Activated naive CD8-positive, alpha-beta T cell treated with anti-CD3 and anti-CD28 coated beads, Interleukin-2, amount 10 ng/mL, durations not matched to agents 7 days and 5 days (primary cell): ENCODE measurements at places on chromosomes 11 and 22. TPM values are rescaled to one million over a fixed set of nuclear protein-coding genes. Genes with fewer than 3 reads are reported as not detected.

Gene DCHS1
- 2.5 TPM for total RNA-seq

Gene HTR3B
- not detected for total RNA-seq

Gene CNIH2
- total RNA-seq: 2.1 TPM

Gene RTN4R
- total RNA-seq: 5.7 TPM

Gene MIOX
- not detected for total RNA-seq

Gene GAS2L1
- 8.1 TPM for total RNA-seq

Gene GUCY1A2
- total RNA-seq: not detected

Gene CCDC89
- total RNA-seq: 0.43 TPM

Gene H19
- total RNA-seq: not detected

Gene SLC17A6
- not detected for total RNA-seq

Gene KRTAP5-9
- not detected for total RNA-seq

Gene ANGPTL5
- total RNA-seq: not detected

Gene PNPLA3
- total RNA-seq: 0.45 TPM

Gene GDPD4
- not detected for total RNA-seq

Gene PPP1CA
- 290 TPM for total RNA-seq

Gene OR5AK2
- total RNA-seq: not detected

Gene GANAB
- total RNA-seq: 300 TPM

Gene BIK
- total RNA-seq: 0.64 TPM

Gene LDHAL6A
- not detected for total RNA-seq

Gene POU2AF2
- not detected for total RNA-seq

Gene ARHGAP20
- total RNA-seq: 0.11 TPM

Gene CHRM4
- 0.40 TPM for total RNA-seq

Gene DEFB131B
- not detected for total RNA-seq

DNA sequence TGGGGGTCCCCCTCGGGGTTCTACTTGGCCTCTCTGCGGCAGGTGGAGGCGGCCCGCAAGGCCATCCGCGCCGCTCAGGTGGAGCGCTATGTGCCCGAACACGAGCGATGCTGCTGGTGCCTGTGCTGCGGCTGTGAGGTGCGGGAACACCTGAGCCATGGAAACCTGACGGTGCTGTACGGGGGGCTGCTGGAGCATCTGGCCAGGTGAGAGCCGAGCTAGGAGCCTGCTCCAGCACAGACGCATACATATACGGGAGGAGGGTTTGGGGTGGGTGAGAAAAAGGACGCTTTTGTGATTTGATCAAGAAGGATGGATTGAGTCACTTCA is 415 bp downstream of the CENATAC start:
- DNase-seq: no peak

GRCh38 chr11:36628765-36629244 is 30.8 kb upstream of the RAG2 start:
- DNase-seq: no peak

GRCh38 chr11:30786256-30787110 is 200.3 kb upstream of the MPPED2 start:
- no peak for DNase-seq

- DNase-seq: no peak
Observed at GRCh38 chr11:68946416-68947090, 34.2 kb downstream of the MRGPRD start.

- DNase-seq: no peak
Observed at GRCh38 chr11:108654994-108655631, 9.8 kb upstream of the DDX10 start.

DNA sequence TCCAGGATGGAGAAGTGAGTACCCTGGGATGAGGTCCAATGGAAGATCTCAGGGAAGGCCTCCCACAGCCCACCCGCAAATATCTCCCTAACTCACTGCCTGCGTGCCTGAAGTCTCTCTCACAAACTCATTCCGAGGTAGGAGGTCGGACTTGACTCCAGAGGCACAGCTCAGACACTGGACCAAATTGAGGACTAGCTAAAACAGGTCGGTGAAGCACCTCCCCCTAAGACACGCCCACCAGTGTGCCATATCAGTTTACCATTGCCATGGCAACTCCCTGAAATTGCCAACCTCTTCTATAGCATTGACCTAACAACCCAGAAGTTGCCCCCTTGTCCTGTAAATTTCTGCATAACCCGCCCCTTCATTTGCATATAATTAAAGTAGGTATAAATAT is 17.5 kb downstream of the RPL3 start:
- no peak for DNase-seq

GRCh38 chr11:87894961-87895360 is 280.3 kb downstream of the RAB38 start:
- no peak for DNase-seq

- DNase-seq: no peak
Observed at GRCh38 chr11:71490044-71490730, 36.9 kb upstream of the KRTAP5-7 start.

- DNase-seq: no peak
Observed at GRCh38 chr22:35347462-35347861, 33.4 kb upstream of the HMOX1 start.

GRCh38 chr11:6735306-6735705 is 36.5 kb downstream of the OR2AG2 start:
- no peak for DNase-seq

DNA sequence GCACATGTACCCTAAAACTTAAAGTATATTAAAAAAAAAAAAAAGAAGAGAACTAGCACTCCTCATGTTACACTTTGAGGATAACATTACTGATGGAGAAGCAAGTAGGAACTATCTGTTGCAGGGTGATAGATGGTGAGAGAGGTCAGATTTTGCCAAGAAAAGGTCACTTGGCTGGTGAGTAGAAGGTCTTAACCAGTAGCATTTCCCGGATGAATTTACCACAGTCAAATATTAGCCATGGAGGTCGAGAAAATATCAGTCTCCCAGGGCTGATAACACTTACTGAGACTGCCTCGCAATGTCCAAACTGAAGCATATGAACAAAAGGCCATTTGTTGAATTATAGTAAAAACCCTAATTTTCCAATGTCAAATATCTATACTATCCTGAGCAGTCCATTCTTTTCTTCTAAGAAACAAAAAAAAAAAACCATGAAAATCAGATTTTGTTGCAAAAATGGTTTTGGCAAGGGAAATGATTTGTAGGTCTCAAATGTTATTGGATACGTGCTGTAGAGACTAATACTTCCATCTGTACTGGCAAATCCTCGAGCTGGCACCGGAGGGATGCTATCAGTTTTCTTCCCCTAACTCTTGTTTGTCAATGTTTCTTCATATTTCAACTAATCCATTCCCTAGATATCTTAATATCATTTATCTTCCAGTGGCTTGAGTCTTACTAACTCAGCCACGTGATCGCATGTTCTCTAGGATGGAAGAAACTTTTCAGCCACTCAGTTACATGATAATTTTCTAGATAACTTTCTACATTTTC is 14.5 kb upstream of the BBOX1 start:
- DNase-seq: no peak

DNA sequence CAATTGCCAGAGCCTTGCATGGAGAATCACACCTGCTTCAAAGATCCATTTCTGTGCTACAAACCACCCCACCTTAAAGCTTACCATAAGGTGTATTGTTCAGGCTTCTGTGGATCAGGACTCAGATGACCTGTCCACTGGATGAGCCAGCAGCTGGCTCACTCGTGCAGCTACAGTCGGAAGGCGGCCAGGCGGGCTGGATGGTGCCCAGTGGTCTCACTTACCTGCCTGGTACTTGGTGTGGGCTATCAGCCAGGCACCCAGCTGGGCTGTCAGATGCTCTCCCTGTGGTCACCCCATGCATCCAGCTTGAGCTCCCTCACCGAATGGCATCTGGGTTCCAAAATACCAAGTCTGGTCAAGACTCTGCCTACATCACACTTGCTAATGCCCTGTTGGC is 10.9 kb upstream of the APOBEC3B start:
- DNase-seq: no peak

GRCh38 chr11:71071736-71072509 is 180.5 kb downstream of the SHANK2 start:
- no peak for DNase-seq

DNA sequence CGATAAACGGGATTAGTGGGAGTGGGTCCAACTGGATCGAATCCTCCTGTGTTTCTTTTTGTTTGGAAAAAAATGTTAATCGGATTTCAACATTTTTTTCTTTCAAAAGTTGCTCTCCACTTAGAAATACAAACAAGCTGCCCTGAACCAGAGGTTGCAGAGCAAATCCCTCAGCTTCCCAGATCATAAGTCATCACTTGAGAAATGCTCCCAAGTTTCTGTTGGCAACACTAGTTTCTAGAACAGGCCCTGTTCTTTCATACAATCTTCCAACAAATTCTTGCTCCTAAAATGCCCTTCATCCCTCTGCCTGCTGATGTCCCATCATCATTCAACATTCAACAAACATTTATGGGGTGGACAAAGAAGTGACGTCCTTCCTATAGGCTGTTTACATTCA is 1.3 kb upstream of the MLC1 start:
- DNase-seq: no peak

DNA sequence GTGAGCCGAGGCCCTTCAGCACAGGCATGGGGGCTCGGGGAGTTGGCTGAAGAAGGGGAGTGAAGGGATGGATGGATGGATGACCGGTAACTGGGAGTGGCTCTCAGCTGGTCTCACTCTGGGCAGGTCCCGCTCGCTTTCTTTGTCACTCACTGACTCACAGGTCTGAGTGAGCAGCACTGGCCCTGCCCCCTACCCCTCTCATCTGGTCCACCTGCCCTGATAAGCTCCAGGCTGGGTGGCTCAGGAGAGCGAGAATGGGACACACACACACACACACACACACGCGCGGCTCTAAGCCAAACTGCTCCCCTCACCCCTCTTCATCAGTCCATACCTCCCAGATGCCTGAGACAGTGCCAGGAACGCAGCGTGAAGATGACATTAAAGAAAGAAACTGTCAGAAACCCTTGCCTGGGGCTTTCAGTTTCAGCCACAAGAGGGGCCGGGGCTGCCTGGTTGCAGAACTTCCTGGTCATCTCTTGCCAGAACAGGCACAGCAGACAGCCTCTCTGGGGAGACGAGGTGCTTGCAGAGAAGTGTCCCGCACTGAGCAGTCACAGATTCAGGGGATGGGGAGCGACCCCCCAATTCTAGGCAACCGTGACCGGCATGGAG is 16.5 kb upstream of the SHISAL1 start:
- peak; percentile 54 for DNase-seq

DNA sequence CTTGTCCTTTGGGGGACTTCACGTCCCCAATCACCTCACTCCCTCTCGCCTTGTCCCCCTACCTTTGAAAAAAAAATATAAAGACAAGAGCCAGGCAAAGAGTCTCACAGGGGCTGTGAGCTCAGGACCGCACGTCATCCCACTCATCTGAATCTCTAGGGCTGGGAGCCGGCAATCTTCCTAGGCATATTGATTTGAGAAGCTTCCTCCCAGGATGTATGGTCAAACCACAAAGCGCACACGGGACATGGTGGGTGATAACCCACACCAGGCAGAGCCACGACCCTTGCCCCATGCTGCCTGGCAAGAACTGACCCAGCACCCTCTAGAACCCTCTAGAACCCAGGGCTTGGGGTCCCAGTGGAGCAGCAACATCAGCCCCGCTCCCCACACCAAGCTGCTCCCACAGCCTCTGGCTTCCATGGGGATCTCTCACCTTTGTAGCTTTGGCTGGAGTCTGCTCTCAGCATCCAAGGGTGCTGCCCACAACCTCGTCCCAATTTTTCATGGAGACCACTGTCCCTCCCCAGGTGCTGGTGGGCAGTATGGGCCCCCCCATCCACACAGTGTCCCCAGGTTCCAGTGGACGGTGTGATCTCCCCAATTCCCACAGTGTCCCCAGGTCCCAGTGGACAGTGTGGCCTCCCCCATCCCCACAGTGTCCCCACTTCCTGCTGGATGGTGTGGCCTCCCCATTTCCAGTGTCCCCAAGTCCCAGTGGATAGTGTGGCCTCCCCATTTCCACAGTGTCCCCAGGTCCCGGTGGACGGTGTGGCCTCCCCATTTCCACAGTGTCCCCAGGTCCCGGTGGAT is 85.2 kb upstream of the FGF3 start:
- no peak for DNase-seq

- no peak for DNase-seq
Observed at GRCh38 chr11:22558664-22559063, 67.0 kb downstream of the FANCF start.

GRCh38 chr11:116339306-116340098 is 433.3 kb downstream of the BUD13 start:
- DNase-seq: no peak

- DNase-seq: no peak
Observed at GRCh38 chr11:108596701-108597100, 3.1 kb upstream of the EXPH5 start.

- no peak for DNase-seq
Observed at GRCh38 chr11:68330700-68331337, 18.4 kb downstream of the LRP5 start.

GRCh38 chr11:74839971-74840370 is 91.3 kb downstream of the RNF169 start:
- DNase-seq: no peak

DNA sequence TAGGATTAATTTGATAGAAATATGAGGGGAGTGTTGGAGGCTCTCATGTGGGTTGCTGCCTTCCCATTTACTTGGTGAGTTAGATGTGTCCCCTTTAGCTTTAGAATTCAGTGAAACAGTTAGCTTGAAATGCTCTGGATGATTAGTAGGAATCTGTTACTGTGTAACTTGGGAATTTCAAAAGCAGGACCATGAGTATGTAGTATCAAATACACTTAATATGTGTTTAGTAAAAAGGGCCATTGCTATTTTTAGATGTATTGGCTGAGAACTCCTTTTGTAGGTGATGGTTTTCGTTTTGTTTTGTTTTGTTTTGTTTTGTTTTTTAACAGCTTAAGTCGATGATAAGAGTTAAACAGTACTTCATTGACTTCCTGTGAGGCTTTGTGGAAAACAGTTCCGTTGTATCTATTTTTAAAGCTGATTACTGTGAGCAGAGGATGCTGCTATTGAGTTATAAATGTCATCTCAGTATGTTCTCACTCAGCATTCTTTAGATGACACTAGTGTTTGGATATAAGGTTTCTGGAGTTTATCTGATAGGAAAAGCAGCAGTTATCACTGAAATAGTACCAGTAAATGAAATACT is 53.5 kb downstream of the MCAM start:
- no peak for DNase-seq

DNA sequence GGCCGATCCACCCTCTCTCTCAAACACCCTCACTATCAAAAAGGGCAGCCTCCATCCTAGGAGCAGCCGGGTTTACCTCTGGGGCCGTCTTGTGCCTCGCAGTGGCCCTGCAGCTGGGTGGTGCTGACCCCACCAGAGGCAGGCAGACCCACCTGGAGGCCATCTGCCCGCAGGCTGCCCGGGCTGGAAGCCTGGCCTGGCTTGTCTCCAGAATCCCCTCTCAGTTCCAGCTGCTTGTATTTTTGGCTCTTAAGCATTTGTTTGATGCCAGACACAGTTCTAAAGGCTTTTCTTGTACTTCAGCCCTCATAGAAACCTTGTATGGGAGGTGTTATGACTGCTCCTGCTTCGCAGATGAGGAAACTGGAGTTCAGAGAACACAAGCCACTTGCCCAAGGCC is 4.2 kb upstream of the NFAM1 start:
- DNase-seq: no peak

GRCh38 chr11:130798280-130798679 is 118.0 kb downstream of the SNX19 start:
- no peak for DNase-seq

DNA sequence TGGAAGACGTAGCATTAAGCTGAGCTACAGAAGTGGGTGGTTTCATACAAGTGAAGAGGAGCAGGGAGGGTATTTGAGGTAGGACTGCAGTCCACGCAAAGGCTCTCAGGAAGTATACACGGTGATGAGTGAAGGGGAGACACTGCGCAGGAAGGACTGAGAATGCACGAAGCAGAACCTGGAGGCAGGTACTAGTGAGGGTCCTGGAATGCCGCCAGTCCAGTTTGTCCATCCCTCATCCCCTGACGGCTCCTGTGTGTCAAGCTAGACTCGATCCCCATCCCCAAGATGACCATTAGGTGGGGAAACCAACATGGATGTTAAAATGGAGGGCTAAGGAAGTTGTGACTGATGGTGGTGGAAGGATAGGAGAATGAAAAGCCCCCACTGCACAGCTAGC is 23.8 kb downstream of the ART5 start:
- no peak for DNase-seq
